ENCODE measurements at places on chromosomes 7 and 10.
A peak's percentile ranks its signal among the peaks of the same experiment; 100 is the strongest.

DNA sequence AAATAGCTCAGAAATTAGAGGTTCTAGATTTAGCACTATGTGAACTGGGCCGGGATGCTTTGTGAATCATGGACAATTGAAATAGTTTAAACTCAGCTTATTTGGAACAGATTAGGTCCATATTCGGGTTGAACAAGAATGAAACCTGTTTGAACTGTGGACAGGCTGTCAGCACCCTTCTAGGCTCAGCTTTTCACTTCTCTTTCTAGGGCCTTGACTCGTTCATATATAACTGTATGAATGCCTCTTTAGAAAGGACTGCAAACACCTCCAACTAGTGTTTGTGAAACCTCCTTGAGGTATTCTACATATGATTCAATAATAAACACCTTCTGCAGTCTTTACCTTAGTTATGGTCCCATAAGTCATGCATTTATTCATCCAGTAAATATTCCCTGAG lies 115.6 kb downstream of the REEP3 start:
- no peak for DNase-seq

- DNase-seq, result no peak
Measured at GRCh38 chr10:78196964-78197363, 163.3 kb downstream of the RPS24 start.

DNA sequence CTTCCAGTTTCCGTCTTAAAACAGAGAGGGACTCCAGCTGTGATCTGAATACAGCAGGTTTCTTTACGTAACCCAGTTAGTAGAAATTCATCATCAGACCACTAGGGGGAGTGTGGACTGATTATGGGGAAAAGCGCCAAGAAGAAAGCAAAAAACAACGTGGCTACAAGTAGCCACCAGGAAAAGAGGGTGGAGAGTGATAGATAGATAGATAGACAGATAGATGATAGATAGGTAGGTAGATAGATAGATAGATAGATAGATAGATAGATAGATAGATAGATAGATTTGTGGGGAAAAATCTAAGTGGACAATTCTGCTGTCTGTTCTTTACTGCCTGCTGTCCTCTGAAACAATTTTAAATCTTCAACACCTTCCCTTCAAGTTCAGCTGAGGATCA lies 12.7 kb upstream of the AKR1B10 start:
- peak; percentile 77 for DNase-seq

- no peak for DNase-seq
Measured at GRCh38 chr10:11551916-11552602, 59.4 kb downstream of the USP6NL start.

DNA sequence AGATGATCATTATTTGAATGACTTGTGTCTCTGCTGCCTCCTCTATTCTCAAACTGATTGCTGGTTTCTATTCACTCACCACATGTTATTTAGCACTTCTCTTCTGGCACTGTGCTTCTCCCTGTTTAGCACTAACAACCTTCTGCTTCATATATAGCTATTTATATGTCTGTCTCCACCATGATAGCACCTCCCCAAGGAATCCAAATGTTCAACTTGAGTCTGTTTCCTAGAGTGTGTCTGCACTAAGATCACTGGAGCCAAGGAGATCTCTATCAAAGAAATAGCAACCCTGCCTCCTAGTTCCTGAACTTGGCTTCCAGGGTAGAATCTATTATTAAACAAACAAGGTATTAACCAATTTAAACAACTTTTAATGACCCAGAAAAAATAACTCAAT lies 104.5 kb downstream of the CYP26A1 start:
- DNase-seq, result no peak

GRCh38 chr10:58998924-58999713 lies 177.3 kb upstream of the PHYHIPL start:
- DNase-seq, result no peak

DNA sequence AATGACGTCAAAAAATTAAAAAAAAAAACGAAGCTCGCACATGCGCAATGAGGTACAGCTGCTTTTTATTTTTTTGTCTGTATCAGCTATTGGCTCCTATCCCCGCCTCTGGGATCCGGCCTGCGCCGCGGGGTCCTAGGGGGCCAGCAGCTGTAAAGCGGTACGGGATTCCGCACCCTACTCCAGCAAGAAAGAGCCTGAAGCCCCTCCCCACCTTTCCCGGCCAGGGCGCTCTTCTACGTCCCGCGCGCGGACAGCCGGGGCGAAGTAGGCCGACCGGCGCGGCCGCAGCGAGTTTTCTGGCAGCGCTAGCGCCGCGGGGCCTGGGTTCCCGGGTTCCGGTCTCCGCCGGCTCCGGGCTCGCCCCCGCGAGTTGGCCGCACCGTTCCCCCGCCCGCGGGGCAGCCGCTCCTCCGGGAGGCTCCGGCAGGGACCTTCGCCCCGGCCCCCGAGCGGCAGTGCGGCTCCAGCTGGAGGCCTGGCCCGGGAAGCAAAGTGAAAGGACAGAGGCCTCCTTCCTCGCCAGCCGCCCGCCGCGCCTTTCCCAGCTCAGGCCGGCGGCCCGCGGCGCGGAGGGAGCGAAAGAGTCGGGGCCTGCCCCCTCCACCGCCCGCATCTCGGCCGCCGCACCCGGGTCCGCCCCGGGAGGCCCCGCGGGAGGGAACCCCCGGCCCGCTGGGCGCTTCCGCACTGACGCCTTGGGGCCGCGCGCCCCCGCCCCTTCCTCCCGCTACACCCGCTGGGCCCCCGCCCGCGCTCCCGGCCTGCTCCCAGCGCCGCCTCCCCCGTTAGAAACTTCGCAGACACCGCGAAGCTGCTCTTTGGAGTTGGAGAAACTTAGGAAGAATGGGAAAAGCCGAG lies 4.7 kb upstream of the SPAG6 start:
- peak; percentile 61 for DNase-seq

DNA sequence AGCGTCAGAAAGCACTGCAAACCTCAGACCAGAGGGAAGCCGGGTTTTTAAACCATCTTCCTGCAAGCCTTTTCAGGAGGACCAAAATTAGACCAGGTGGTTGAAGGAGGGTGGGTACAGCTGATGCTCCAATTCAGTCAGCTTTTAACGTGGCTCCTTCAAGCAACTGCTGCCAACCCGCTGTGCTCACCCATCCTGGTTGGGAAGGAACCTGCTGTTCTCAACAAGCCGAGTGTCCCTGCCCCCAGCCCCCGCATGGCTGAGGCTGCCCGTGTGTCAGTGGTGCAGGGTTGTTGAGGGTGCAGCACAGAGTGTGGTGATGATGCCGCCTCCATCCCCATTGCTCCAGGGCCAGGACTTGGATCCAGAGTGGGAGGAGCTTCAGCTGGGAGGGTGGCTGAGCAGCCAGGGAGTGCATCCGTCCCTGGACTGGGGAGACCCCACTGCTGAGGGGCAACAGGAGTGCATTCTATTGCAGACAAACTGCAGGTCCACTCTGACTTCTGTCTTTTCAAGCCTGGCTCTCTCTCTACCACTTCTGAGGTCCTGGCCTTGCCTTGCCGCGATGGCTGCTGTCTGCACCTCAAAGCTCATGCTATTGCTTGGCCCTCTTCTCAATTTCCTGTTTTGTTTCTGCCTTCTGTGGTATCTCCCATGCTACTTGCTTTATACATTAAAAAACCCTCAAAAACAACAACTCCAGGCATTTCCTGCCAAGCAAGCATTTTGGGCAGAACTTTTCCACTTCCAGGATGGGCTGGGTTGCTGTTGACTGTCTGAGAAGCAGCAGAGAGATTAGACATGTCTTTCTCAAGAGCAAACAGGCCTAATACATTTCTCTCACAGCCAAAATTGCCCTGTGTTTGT lies 134.7 kb downstream of the DNAJB6 start:
- no peak for DNase-seq

DNA sequence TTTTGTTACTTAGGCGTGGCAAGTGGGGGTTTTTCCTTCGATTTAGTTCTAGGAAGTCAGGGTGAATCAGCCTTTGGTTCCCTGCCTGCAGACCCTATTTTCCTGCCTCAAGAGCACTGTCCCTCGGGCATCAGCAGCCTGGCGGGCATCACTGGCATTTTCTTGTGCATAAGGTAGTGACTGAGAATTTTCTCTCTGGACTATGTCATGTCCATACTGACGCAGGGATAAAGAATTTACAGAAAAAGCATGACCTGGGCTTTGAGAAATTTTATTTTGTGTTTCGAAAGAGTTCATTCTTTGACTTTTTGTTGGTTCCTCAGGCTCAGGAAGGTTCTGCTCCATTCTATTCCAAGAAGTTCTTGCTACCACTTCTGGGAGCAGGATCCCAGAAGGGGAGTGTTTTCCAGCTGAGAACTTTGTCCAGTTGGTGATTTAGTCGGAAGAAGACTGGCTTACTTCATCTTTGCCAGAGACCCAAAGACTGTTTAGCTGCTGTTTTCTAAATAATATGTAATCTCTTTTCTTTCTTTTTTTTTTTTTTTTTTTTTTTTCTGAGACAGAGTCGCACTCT lies 213.9 kb upstream of the SH2B2 start:
- DNase-seq, result no peak

GRCh38 chr7:69260023-69260422 lies 338.3 kb upstream of the AUTS2 start:
- DNase-seq, result no peak

DNA sequence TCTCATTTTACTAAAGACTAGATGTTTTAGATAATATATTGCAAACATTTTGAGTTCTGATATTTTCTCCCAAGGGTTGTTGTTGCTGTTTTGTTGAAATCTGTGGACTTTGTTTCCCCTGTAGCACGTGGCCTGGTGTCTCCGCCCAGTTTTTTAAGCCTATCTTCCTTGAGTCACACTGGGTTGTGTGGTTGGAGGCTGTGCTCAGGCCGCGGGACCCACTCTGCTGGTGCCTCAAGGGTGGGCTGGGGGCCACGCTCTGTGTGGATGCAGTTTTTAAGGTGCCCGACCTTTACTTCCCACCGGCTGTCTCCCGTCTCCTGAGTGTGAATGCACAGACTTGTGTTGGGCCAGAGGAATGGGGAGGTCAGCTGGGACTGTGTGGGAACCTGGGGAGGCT lies 4.2 kb upstream of the PRAP1 start:
- DNase-seq, result no peak

GRCh38 chr7:80649011-80649410 lies 10.6 kb downstream of the CD36 start:
- no peak for DNase-seq

DNA sequence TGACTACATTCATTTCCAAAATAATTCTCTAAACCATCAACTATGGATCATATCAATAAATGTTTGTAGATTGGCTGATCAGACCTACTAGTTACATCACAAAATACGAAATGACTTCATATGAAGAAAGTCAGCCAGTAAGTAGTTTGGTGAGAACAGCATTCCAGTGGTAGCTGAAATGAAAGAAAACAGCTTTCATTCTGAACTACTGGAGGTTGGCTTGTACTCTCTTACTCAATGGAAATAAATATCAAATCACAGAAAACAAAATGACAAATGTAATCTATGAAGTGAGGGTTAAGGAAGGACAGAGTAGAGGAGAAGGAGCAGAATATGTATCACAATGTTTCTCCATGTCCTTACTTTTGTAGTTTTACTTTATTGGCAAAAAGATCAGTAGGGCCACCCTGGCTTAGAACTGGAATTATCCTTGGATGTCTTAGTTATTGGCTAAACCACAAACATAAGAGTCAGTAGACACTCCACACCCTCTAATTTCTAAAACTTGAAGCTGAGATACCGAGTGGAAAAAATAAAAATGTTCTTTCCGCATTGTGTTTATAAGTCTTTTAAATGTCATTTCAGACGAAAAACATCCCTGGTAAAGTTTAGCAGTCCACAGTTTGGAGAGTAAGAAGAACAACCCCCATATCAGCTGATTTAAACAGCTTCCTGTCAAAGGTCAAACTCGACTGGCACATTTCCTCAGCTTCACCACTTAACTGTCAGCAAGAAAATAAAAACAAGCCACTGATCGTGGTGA lies 74.0 kb upstream of the DGKI start:
- no peak for DNase-seq

DNA sequence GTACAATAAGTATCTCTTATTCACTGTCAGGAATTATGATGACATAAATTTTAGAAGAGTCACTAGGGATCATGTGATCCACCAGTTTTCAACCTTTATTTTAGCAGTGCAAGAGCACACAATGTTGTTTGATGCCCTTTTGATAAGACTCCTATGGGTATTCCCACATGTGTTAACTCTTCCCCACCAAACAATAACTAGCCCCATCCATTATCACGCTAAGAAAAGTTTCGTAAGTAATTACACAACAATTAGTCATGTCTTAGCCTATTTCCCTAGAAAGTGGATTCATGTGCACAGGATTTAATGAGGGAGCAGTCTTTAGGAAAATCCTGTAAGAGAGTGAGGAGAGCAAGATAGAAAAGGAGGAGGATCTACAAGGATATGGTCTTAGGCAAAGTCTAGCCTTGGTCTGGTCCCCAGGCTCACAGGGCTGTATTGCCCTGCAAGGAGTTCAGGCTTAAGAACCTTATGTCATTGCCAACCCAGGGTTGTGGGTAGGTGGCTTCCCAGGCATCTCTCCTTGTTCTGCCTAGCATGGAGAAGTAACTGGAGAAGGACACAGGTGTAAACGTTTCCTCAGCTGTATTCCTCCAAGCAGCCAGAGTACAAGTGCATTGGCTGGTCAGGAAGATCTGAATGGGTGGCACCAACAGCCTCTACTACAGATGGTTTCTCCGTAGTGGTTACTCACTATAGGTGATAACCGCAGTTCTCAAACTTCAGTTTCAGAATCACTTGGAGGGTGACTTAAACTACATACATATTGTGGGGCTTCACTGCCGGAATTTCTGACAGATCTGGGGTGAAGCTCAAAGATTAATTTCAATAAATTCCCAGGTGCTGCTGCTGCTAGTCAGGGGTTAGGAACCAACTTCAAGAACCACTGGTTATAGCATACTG lies 574.5 kb downstream of the SUGCT start:
- DNase-seq, result no peak

GRCh38 chr10:92593619-92594588 lies 974 bp downstream of the KIF11 start:
- DNase-seq, result no peak

DNA sequence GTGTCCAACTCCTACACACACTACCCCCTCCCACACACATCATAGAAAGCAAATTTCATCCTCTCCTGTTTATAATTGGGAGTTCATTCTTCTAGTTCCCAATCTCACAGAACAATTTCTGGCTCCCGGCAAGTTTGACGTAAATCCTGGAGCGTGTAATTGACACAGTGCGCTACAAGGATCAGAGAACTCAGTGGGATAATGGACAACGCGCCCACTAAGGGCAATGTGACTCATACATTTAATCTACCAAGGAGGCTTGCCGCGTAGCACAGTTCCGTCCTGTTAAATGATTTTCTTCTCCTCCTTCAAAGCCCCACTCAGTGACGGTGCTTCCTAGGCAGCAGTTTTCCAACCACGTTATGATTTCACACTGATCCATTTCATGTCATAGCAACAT lies 277.6 kb downstream of the SFMBT2 start:
- DNase-seq, result no peak

GRCh38 chr7:29196191-29196590 lies 1.6 kb downstream of the CHN2 start:
- peak; percentile 20 for DNase-seq

DNA sequence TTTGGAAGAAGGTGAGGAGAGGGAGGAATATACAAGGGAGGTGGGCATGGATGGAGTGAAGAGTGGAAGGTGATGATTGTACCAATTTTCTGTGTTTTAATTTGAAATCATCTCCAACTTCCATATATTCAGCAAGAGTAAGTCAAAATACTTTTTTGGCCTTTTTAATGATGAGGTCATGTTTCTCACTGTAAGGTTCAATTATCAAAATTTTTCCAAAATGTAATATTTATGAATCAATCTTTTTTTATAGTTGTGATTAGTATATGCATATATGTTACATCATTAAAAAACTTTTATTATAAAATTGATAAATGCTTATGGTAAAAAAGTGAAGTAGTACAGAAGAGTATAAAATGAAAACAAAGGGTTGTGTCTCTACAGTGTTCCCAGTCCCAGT lies 40.7 kb downstream of the PRKAR2B start:
- DNase-seq, result no peak

Data from NCI-H2081 (cell line).